NCI-H345 (cell line): ENCODE measurements at places on chromosomes 7 and 10.

- no peak for DNase-seq
Observed at GRCh38 chr7:452226-452751, 67.4 kb downstream of the PDGFA start.

- no peak for DNase-seq
Observed at GRCh38 chr10:79292891-79293746, 54.1 kb upstream of the PPIF start.

DNA sequence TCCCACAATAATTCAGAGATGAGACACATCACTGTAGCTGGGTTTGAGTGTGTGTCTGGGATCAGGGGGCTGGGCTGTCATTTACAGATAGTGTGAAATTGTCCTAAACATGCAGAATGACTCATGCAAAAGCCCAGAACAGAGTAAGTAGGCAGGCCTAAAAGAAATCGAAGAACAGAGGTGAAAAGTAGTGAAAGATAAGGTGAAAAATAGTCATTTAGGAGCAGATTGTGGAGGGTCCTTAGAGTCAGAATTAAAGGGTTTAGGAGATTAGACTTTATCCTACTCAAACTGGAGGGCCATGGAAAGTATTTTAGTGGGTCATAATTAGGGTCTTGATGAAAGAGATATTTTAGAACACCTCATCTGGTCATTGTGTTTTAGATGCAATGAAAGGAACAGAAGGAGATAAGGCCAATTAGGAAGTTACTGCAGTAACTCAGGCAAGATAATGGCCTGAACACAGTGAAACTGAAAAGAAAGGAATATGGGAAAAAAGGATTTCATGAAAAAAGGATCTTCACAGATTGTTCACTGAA is 58.3 kb upstream of the NEBL start:
- DNase-seq: no peak

DNA sequence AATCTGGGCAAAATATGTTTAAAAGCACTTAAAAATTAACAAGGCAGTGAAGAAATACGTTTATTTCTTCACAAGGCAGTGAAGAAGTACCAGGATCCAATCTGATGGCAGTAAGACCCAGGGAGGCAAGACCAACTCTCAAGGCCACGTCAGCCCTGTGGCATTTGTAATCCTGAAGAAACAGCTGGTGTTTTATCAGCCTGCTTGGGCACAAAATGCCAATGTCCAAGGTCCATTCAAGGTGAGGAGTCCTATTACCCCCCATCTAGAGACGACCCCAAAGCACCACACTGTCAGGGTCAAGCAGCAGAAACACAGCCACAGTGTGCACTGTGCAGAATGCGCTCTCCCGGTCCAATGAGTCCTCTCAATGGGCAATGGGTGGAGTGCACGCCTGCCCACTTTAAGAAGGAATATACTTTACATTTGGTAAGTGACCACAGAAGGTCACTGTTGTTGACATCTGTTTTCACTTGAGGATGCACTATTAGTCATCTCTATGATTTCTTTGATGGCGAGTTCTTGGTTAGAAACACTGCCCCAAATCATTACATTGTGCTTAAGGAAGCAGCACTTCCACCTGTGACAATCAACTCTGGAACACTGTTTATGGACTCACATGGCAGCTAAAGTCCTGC is 12.8 kb downstream of the CPXM2 start:
- DNase-seq: no peak

DNA sequence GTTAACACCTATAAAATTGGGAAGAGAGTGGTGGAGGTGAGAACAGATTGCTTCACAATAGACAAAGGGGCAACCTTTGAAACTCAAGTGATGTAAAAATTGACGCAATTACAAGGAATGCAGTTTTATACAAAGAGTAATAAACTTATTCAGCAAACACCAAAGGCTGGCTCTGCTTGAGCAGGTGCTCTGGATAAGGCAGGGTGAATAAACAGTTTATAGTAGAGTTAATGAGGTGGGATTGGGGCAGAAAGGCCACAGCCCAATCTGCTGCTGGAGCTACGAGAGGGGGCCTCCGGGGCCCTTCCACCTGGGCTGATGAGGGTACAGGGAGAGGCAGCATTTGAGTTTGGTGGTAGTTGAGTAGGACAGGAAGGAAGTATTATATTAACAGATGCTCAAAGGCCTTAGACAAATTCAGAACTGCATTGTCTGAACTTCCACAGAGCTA is 6.0 kb downstream of the MUC12 start:
- no peak for DNase-seq

DNA sequence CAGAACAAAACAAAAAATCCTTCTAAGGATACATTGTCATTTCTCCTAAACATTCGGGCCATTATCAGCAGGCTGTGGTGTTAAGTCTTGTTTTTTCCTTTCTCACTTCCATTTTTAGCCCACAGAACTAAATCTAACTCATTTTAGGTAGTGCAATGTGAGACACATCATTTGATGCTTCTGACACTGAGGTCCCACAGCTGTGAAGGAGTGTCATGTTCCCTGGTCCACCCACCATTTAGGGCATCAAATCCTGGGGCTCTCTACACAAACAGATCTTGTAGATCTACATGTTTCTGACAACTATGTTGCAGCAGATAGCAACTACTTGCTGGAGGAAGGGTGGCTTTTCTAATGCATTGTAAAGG is 232.5 kb upstream of the IGFBP3 start:
- DNase-seq: no peak

DNA sequence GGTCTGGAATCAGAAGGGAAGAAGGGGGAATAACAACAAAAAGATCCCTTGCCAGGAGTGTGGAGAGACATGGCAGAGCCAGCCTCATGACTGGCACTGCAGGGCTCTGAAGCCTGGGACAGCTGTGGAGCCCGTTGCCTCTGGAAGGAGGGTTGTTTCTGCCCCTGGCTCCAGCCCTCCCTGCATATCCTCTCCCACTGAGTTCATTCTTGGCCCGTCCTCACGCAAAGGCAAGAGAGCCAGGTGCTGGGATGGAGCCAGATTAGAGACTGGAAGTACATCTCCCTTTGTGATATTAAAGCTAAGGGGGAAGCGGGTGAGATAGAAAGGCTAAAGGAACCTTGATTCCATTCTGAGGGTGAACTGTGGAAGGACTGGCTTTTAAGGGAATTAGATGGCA is 141.5 kb upstream of the NPVF start:
- DNase-seq: no peak

- no peak for DNase-seq
Observed at GRCh38 chr7:127600885-127601284, 7.3 kb downstream of the FSCN3 start.

- DNase-seq: no peak
Observed at GRCh38 chr7:13845601-13846000, 143.9 kb downstream of the ETV1 start.

GRCh38 chr10:71864911-71865361 is 13.9 kb upstream of the PSAP start:
- DNase-seq: no peak

DNA sequence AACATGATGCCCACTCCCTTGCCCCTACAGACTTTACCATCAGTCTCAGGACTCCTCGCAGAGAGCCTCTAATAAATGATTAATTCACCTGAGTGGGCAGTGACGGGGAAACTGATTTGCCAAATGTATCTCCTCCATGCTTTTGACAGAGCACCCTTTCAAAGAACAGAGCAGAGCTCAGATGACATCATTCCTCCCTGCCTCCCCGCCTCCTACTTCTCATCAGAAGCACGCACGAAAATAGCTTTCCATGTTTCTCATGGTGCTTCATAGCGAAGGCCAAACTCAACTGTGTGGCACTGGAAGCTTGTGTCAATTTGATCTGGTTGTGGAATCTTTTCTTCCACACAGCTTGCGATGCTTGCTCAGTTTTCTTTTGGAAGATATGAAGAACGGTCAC is 442.5 kb downstream of the RPS24 start:
- DNase-seq: no peak

DNA sequence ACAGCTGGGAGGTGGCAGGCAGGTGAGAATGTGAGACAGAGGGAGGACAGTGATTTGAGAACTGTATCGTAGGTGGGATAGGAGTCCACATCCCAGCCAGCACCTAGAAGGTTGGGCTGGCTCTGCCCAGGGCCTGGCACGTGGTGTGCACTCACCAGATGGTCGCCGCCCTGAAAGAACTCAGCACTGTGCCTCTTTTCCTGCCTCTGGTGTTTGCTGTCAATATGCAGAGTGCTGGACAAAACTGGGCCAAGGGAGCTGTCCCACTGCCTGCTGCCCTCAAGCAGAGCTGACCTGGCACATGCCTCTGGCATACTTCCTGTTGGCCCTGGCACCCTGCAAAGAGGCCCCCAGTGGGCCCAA is 36.8 kb downstream of the CHST3 start:
- no peak for DNase-seq

- DNase-seq: no peak
Observed at GRCh38 chr10:71084818-71085126, 127.6 kb upstream of the UNC5B start.

GRCh38 chr10:104240078-104240477 is 7.9 kb upstream of the CFAP43 start:
- no peak for DNase-seq

DNA sequence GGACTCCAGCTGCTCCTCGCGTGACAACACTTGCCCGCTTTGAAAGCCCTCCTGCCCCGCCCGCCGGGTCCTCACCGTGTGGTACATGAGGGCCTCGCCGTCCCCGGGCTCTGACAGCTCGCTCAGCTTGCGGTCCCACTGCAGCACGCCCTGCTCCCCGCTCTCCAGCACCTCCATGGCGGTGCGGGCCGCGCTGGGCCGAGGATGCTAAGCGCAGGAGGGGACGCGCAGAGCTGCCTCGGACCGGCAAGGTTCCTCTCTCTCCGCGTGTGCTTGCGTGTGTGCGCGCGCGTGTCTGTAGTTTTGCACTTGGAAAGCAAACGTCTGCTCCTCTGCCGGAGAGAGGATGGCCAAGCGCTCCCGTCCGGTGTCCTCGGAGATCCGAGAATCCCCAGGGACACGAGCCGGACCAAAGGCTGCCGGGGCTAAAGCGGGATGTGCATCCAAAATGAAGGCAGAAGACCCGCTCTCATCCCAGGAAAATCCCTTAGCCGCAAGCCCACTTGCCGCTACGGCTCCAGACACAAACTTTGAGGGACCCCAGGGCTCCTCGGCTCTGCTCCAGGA is at the start of gene CREB3L2:
Gene CREB3L2 (minus strand): TSS at position 558 of the 567 bp plus-strand sequence. CDS start 381 bp downstream, at position 177.
- peak; percentile 75 for DNase-seq

- DNase-seq: no peak
Observed at GRCh38 chr7:81956520-81956919, 186.7 kb upstream of the HGF start.

DNA sequence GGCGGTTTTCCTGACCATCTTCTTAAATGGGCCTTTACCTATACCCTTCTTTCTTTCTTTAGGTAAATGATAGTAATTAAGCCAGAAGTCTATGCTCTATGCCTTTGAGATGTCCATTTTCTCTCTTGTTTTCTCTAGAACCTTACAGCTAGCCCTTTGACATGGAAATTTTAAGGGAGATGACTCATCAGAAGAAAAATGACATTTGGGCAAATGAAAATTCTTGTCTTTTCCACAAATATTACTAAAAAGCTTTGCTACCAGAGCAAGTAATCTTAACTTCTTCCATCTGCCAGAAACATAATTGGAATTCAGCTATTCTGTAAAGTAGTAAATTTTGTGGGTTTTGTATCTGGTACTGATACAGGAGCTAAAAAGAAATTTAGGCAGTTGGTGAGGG is 59.5 kb downstream of the CCDC3 start:
- DNase-seq: no peak

DNA sequence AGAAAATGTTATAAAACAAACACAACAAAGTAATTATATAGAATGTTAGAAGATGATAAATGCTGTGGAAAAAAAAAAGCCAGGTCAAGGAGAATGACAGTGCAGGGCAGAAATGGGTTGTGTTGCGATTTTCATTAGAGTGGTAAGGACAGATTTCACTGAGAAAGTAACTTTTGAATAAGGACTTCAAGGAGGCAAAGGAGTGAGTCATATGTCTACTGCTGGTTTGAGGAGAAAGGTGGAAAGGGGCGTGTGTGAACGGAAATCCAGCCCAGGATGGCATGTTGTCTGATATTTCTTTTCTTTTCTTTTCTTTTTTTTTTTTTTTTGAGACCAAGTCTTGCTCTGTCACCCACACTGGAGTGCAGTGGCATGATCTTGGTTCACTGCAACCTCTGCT is 12.3 kb upstream of the DLD start:
- no peak for DNase-seq

- DNase-seq: no peak
Observed at GRCh38 chr7:108360058-108360800, 96.0 kb downstream of the NRCAM start.

DNA sequence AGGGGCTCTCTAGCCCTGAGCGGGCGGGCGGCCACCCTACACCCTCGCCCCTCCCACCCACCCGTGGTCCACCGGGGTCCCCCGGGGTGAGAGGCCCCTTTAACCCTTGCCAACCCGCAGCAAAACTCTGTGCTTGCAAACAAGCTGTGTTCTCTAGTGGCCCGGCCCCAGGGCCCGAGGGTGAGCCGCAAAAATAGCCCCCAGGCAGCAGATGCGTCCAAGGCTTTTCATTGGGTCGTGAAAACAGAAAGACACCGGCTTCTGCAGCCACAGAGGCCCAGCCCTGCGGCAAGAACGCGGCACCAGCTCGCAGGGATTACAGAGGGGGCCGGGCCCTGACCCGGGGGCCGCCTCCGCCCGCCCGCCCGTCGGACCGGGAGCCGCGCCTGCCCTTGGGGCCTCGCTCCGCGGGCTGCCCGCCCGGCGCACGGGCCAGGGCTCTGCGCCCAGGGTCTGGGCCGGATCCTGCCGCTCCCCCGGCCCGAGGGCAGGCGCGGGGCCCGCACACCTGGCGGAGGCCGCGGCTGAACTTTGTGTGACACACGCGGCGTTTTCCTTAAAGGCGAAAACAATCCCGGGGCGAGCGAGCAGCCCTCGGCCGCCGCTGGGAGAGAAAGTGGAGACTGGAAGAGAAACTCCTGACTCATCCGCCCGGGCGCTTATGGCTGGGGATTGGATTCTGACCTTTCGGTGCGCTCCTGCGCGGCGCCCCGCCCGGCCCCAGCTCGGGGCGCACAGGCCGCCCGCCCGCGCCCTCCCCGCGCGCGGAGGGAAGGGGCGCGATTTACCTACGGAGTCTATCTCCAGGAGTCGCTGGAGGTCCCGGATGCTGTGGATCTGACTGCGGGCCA is 2.8 kb downstream of the PDGFA start:
- DNase-seq: no peak

DNA sequence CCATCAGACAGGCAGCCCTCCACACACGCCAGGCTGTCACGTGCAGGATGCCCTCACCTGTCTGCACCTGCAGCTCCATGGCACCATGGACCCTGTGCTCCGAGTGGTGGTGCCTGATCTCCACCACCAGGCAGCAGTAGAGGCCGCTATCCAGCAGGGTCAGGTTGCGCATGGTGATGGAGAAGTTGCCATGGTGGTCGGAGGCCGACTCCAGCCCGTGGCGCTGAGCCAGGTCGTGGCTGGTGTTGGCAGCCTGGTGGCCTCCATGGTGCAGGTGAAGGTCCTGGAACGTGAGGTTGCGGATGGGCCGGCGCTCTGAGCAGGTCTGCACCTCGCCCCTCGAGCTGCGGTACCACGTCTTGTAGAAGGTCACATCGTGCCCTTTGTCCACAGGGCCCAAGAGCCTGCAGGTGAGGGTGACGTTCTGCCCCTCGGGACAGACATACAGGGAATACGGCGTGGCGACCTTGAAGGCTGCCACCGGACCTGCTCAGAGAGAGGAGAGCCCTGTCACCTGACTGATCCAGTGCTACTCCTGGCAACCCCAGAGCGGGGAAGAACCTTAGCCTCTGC is 11.7 kb downstream of the VSIR start:
- DNase-seq: no peak

- DNase-seq: no peak
Observed at GRCh38 chr7:148721390-148721789, 22.7 kb downstream of the CUL1 start.
